ENCODE measurements at places on chromosomes 1 and 21.

DNA sequence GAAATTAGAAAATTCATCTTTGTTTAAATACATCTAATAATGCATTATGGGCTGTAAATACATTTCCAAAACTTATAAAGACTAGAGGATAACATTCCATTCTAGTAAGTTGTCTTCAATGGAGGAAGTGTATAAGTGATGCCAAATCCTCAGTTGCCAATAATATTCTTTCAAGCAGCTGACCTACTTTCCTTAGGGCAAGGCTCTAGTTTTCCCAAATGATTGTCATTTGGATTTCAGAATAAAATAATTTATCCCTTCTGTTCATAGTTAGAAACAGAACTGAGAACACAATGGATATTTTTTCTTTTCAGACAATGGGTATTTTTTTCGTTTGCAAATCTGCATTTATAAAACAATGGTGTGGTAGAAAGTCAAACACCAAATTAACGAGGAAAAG is 354.9 kb upstream of the ADAMTS5 start:
- no peak for DNase-seq

DNA sequence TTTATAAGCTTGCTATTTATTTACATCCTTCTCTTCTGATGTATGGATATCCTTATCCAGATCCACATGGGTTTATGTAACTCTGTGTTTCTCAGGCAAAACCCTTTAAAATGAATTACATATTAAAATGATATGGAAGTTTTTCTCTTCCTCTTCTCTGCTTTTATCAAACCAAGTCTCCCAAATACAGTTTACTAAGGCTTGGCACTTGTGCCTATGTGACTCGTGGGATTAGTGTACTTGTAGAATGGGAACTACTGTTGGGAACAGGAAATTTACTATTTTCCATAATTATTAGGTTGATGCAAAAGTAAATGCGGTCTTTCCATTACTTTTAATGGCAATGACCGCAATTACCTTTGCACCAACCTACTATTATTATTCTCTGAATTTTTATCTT is 14.8 kb downstream of the SIM2 start:
- DNase-seq, result no peak

DNA sequence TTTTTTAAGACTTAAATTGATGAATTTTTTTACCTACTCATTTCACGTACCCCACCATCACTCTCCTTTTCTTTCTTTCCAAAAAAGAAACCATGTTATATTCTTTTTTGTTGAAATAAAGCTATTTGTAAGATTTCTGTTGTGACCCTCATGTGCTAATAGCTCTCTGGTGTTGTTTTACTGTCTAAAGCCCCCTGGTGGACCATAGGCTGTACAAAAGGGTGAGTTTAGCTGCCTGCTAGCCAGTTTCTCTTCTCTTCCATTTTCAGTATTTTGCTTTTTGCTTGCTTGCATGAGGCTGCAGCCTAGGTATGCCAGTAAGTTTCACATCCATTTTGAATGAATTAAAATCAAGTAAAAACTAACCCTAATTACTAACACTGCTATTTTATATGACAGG is 15.6 kb upstream of the VAMP3 start:
- no peak for DNase-seq

- no peak for DNase-seq
Observed at GRCh38 chr1:157154940-157155514, 16.8 kb upstream of the ETV3 start.

DNA sequence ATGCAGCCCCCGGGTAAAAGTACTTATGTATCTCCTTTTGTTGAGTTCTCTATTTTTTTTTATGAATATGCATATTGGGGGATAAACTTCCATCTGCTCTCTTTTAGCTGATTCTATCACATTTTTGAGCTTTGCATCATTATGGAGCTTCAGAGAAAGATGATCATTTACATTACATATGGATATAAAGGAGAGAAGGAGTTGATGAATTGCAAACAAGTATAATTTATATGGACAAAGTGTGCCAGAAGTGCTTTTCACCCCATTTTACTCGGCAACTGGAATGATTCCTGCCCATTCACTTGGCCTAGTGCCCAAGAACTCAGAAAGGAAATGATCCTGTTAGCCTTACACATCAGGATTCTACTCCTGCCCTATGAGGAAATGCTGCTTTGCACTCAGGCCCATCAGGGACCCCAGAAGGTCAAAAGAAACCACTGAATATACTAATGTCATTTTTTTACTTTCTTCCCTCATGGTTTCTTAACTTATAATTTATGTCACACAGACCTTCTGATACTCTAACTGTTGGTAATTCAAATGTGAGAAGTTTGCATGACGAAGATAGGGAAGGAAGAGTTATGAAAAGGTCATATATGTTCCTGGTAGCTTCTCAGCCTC is 65.6 kb downstream of the SAMSN1 start:
- DNase-seq, result no peak

DNA sequence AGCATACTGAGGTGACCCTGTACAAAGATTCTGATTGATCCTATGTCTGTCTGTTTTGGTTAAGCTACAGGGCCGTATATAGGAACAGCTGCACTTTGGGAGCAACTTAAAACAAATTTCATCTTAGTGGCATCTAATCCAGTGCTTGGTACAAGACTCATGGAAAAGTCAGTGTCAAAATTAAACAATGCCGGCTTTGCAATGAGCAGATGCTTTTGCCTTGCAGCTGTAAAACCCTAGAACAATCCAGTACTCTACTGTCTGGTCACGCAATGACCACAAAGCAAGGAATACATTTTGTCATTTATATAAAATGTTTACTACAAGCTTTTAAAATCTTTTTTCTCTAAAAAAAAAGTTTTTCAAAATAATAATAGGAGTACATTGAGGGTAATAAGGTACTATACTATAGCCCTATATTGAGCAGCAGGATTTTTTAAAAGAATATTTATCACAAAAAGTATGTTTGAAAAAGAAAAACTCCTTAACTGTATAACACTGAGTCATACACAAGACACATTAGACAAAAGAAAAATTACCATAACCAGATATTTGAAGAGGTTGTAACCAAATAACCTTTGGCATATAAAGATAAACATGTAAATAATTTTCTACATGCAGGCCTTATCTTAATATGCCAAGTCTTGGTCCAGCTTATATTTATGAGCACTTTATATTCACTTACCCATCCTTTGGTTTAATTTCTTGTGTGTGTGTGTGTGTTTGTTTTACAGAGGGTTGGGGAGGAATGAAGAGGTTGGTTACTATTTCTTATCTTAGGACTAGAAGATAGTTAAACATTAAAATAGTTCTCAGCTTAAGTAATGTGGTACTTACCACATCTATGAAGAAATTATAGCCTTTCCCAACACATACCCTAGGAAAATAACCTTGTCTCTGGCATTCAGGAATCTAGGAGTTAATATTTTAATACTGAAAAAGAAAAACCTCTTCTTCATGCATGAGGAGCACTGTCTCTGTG is 262.3 kb downstream of the FAF1 start:
- no peak for DNase-seq

DNA sequence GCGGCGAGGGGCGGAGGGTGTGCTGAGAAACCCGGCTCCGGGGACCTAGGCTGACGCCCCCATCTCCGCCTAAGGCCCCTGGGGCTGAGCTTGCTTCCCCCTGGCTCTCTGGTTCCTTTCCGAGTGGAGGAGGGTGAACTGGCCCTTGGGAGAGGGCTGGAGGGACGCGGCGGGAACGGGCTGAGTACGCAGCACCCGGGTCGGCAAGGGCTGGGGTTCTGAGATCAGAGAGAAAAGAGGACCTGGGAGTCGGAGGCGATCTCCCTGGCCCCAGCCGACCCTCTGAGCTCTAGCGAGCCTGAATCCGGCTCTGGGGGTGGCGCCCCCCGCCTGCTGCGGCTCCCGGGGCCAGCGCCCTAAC is 270.8 kb downstream of the FOXD2 start:
- no peak for DNase-seq

GRCh38 chr1:17080880-17081279 is 27.0 kb upstream of the SDHB start:
- no peak for DNase-seq

GRCh38 chr1:117658676-117659075 is 52.8 kb downstream of the TENT5C start:
- peak; percentile 29 for DNase-seq

DNA sequence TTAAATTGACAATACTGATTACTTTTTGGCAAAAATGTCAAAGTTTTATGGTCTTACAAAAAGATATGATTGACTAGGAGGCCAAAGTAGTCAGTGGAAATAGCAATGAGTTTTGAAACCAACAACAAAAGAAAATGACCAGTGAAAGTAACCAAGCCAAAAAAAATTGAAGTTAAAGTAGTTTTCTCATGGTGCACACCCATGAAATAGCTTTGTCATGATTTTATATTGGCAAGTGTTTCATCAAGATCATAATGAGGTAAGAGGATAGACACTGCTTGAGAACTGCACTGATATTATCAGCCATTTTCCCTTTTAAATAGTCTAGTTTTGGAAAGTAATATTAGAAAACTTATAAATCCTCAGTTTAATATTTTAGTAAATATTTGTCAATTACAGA is 206.2 kb upstream of the ADAMTS5 start:
- DNase-seq, result no peak

GRCh38 chr21:41029571-41029970 is 138.4 kb upstream of the BACE2 start:
- no peak for DNase-seq

GRCh38 chr1:91799863-91800262 is 86.1 kb downstream of the TGFBR3 start:
- DNase-seq, result no peak

- no peak for DNase-seq
Observed at GRCh38 chr1:5911157-5911556, 81.1 kb downstream of the NPHP4 start.

DNA sequence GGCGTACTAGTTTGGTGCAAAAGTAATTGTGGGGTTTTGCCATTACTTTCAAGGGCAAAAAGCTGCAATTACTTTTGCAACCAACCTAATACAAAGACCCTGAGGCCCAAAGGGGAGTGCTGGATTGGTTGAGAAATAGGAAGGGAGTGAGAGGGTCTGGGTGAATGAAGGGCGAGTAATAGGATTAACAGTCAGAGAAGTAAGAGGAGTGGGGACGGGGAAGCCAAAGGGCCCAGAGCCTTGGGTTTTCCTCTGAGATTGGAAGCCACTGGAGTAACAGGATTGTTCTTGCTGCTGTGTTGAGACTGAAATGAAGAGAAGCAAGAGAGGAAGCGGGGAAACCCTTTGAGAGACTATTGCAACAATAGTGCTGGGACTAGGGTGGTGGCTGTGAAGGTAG is 19.0 kb upstream of the PRELP start:
- DNase-seq, result no peak

- no peak for DNase-seq
Observed at GRCh38 chr1:24373710-24374109, 39.9 kb downstream of the STPG1 start.

DNA sequence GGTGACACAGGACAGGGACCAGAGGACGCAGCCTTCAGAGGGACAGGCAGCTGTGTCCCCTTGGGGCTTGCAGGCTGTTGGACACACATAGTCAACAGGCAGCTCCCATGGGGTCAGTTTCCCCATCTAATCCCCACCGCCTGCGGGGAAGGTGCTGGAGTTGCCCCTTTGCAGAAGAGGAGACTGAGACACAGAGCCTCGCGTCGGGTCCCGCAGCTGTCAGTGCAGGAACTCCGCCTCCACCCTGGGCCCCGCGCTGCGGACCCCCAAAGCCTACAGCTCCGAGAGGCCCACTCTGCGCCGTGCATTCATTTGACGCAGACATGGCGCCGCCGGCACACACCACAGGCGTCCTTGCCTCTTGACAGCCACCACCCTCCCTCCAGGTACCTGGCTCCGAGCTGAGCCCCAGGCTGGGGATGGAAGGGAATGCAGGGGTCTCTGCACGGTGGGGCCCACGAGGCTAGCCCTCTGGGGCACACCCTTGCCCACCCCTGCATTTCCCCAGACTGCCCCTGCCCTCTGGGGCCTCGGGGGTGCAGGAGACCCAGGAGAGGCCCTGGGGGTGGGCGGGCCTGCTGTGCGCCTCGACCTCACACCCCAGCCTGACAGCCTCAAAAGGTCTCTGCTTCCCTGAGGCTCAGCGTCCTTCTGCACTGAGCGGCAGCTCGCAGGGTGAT is 88.5 kb upstream of the ACTRT2 start:
- no peak for DNase-seq

- DNase-seq, result no peak
Observed at GRCh38 chr1:108816049-108816893, 40.6 kb downstream of the AKNAD1 start.

DNA sequence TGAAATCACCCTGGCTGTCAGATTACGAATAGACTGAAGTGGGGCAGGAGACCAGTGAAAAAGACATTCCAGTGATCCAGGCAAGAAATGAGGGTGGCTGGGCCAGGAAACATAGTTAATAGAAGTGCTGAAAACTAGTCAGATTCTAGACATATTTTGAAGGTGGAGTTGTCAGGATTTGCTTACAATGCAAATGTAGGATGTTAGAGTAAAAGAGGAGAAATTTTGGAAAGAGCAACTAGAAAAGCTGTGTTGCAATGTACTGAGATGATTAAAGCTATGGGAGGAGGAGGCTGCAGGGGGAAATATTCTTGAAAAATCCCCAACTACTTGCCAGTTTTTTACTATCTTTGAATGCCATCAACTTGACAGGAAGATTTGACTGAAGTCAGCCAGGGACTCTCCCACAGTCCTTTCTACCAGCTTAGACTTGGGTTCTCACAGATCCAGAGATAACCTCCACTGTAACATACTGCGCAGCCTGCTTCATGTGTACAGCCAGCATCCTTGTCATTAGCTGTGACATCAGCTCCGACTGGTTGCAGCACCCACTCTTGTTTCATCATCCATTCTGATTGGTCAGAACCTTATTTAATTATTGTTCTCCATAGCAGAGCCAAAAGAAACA is 109.7 kb downstream of the TSEN15 start:
- DNase-seq, result no peak

DNA sequence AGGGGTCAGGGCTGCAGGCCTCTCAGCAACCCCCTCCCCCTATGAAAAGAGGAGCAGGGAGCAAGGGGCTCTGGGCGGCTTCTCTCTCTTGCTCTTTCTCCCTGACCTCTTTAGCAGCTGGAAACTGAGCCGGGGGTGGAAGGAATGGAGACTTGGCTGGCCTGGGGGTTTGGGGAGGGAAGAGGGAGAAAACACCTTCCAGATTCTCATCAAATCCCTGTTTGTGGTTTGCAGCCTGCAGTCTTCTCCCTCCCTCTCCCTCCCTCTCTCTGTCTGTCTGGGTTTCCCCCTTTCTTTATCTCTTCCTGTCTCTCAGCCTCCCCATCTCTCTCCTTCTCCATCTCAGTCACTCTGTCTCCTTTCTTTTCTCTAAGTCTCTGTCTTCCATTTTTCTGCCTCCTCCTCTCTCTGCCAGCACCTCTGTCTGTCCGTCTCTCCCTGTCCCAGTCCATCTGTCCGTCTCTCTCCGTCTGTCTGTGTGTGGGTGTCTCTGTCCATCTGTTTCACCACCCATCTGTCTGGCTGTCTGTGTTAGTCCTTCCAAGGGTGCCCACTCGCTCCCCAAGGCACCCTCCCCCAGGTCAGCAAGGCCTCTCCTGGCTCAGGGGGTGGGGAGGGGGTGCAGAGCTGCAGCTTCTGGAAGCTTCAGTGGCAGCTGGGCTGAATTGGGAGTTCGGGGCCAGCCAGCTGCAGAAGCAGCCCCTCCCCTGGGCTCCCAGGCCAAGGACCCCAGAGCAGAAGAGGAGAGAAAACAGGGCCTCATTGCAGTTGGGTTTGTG is 6.2 kb downstream of the AHDC1 start:
- no peak for DNase-seq

- DNase-seq, result peak; percentile 58
Observed at GRCh38 chr1:247407180-247407616, 8.8 kb upstream of the NLRP3 start.

Data from activated T-helper 1 cell treated with anti-CD3 and anti-CD28 coated beads, Interleukin-2, amount 50 U/mL, for 16 hours (primary cell).